ENCODE measurements at places on chromosomes 4 and X.

GRCh38 chrX:36581030-36581429, 427.1 kb upstream of the FAM47C start:
- no peak for DNase-seq

DNA sequence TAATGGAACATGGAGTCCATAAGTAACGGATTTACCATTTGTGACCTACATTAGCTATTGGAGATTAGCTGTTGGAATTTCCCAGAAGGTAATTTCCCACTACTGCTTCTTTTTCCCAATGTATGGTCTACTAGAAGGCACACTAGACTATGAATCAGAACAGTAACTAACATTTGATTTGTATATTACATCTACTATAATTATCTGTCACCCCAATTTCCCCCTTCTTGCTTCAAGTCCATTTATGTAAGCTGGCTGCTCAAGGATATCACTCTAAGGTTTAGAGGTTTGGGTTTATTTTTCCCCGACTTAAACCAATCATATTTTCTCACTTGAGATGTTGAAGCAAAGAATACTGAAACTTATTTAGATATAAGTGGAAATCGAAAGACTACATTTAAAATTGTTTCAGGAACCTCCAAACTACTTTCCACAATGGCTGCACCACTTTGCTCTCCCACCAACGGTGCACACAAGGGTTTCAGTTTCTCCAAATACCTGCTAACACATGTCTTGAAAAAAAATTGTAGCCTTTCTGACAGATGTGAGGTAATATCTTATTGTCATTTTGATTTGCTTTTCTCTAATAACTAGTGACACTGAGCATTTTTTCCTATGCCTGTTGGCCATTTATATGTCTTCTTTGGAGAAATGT, 33.3 kb upstream of the H2AZ1 start:
- no peak for DNase-seq

DNA sequence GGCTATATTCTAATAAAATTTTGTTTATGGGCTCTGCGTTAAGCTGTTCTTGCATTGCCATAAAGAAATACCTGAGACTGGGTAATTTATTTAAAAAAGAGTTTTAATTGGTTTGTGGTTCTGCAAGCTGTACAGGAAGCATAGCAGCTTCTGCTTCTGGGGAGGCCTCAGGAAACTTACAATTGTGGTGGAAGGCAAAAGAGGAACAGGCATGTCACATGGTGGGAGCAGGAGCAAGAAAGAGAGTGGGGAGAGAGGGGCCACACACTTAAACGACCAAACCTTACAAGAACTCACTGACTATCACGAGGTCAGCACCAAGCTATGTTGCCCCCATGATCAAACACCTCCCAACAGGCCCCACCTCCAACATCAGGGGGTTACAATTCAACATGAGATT, 74.0 kb downstream of the FHDC1 start:
- DNase-seq: no peak

- no peak for DNase-seq
Measured at GRCh38 chrX:124502166-124502565, 155.8 kb downstream of the SH2D1A start.

DNA sequence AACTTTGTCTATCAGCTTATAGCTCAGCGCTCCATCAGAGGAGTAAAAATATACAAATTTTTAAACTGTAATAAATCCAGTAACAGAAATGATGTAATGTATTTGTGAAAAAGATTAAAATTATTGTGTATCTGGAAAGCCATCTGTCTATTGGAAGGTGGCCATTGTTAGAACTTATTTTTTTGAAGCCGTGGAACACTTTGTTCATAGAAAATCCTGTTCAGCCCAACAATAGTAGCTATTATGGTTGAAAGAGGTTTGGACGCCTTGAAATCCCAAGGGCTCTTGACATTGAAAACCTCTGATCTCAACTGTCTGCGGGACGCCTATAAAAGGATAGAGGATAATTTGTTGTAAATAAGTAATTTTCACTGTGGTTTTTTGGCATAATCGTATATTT, 98.3 kb downstream of the RAPGEF2 start:
- DNase-seq: no peak

GRCh38 chr4:168588916-168589531, 92.2 kb downstream of the PALLD start:
- no peak for DNase-seq

DNA sequence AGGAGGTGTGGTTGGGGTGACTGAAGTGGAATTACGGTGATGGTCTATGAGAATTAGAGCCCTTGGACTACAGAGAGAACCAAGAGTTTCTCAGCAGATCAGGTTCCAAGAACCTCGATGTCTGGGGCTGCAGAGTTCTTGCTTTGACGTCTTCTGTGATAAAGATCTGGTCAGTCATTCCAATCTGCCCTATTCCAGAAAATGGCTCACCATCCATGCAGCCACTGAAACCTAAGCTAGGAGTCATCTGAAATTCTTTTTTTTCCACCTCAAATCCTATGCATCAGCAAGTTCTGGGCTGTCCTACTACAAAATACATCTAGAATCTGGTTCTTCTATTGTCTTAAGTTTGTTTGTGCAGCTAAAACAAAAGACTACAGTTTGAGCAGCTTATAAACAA, 254.4 kb upstream of the PGRMC2 start:
- no peak for DNase-seq

DNA sequence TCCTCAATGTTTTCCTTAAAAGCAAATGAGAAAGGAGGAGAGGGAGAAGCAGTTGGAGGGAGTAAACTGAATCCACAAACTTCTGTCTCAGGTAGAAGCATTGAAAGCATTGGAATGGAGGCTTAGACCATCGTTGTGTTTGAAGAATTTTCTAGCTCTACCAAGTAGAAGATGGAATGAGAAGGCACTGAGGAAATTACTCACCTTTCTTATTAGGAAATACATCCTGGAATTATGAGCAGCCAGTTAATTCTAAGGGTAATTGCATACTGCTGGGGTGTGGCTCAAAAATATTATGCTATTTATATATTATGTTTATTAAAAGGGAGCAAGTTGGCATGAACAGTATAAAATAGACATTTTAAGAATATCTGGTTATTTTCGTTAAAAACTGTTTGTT, 12.9 kb downstream of the PGM2 start:
- DNase-seq: no peak

DNA sequence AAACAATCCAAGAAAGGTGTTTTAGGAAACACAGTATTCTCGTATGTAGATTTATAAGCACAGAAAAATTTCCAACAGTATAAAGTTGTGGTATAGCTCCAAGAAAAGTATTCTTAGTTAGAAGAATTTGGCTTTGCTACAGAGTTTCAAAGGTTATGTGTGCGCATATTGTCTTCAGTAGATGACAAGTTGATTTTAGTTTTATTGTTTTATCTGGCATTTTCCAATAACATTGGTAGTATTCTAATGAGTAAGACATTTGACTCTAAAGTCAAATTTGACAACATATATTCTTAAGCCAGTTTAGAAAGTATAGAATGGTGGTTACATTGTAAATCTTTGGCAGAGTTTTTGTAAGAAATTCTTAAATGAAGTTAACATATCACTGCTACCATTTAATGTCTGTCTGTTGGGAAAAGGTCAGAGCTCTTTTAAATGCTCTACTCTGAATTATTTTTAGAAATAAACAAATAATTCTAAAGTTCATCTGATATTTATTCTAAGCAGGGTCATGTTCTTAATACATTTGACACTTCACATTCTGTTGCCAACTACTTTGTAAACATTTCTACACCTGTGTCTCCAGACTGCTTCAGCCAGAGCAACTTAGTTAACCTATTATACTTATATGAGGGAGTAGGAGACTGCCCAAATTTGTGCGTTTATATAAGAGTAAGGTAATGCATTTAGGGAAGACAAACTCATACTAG, 30.0 kb downstream of the CLCN3 start:
- DNase-seq: no peak

DNA sequence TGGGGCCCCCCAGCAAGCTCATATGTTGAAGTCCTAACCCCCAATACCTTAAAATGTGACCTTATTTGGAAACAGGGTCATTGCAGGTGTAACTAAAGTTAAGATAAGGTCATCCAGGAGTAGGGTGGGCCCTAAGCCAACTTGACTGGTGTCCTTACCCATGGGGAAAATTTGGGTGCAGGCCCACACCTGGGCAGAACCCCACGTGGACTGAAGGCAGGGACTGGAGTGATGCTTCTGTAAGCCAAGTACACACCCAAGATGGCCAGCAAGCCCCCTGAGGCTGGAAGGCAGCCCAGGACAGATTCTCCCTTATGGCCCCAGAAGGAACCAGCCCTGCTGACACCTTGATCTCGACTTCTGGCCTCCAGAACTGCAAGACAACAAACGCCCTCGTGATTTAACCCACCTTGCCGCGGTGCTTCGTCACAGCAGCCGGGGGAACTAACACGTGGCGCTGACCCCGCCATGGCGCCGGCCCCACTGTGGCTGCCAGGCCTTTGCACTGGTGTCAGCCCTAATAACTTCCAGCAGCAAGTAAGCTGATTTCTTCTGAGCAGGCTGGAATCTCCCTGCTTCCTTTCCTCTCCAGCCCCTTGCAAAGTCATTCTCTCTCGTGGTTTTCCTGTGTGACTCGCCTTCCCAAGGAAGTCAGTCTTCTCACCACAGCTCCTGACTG, 23.2 kb upstream of the MXD4 start:
- no peak for DNase-seq

- DNase-seq: no peak
Measured at GRCh38 chr4:141783770-141784169, 147.4 kb downstream of the IL15 start.

DNA sequence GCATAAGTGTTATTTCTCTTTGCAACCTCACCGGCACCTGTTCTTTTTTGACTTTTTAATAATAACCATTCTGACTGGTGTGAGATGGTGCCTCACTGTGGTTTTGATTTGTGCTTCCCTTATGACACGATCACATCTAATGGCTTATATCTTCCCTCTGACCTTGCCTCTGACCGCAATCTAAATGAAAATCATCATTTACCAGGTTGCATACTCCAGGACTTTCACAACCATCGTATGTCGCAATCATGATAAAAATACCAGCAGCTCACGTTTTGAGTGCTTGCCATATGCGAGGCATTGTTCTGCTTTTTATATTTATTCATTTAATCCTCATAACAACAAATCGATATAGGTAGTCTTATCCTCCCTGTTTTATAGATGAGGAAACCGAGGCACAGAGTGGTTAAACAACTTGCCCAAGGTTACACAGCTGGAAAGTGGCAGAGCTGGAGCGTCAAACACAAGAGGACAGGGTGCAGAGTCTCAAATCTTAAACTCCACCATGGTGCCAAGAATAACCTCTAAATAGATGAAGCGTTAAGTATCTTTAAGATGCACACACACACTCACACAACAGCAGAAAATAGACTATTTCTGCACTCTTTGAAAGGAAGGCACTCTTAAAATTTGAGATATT, 102.2 kb downstream of the SEL1L3 start:
- no peak for DNase-seq

DNA sequence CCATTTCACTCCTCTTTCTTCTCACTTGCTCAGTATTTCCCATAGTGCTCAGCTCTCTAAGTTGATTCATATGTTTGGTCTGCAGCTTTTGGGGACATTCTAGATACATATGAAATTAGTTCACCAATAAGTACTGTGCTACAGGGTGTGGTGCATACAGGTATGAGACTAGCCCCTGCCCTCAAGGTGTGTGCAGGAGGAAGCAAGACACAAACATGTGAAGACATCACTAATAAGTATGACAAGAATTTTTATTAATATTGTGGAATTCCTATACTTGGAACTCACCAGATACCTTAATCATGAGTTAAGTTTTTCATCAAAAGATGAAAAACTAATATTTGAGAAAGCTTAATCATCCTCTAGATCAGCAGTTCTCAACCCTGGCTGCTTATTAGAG, 505.2 kb downstream of the ZNF674 start:
- DNase-seq: no peak

DNA sequence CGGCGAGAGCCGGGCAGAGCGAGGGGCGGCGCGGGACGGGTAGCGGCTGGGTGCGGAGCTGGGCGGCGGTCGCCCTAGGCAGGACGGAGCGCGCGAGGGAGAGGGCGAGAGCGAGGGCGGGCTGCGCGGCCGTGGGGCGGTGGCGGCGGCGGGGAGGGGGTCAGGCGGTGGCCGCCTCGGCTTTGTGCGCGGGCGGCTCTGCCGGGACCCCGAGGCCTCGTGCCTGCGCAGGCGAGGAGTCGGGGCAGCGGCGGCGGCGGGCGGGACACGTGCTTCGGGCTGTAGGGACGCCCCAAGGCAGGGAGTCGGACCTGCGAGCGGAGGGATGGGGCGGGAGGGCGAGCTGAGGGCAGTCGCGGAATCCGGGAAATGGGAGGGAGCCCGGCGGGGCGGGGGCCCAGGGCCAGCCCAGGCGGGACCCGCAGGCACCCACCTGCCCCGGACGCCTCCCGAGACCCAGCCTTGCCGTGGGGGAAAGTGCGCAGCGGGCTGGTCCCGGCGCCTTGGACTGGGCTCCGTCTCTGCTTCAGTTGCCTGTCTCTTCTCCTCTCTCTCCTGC, 465 bp downstream of the BMPR1B start:
- DNase-seq: no peak

DNA sequence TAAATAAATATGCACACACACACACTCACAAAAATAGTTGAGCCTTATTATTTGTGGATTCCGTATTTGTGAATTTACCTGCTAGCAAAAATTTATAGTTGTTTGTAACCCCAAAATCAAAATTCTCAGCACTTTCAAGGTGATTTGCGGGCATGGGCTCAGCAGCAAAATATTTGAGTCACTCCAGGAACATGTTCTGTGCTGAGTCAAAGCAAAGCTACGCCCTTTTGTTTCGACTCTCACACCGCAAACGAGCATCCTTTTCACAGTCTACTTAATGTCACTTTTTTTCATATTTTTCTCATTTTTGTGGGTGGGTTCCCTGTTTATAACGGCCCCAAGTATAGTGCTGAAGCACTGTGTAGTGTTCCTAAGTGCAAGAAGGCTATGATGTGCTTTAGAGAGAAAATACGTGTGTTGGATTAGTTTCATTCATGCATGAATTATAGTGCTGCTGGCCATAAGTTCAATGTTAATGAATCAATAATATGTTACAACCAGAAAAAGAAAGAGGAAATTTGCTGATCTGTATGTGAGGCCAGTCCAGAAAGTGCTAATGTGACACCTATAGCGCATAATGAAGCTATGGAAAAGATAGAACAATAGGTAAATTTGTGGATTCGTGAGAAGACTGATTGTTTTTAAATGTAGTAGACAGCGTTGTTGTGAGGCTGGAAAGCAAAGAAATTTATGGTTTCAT, 723.2 kb upstream of the AGA start:
- DNase-seq: no peak

GRCh38 chrX:10158279-10159144, 1.7 kb downstream of the CLCN4 start:
- DNase-seq: no peak

DNA sequence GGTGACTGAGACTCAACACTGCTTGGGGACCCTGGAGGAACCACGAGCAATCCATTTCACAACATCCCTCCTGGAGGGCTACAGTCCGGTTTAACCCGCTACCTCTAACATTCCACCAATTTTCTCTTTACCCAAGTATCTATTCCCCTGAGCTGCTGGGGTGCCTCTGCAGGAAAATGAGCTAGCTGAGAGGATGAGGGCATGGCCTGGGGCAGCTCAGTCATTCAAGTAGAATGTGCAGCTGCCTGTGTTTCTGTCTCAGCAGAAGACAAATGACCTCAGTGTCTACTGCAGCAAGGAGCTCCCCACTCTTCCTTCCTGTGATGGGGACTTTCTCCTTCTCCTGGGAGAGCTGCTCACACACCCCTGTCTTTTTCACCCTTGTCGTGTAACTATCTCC, 120.8 kb downstream of the ZNF518B start:
- no peak for DNase-seq

GRCh38 chrX:38652934-38653442, 91.6 kb downstream of the TSPAN7 start:
- no peak for DNase-seq

- no peak for DNase-seq
Measured at GRCh38 chr4:120886191-120886590, 36.3 kb downstream of the PRDM5 start.

- DNase-seq: no peak
Measured at GRCh38 chrX:3990569-3990968, 277.1 kb upstream of the PRKX start.

All from stimulated activated CD4-positive, alpha-beta T cell treated with anti-CD3 and anti-CD28 coated beads, Interleukin-15, amount 100 ng/mL, for 1 hour (primary cell).